ENCODE measurements at places on chromosomes 12 and 14.

DNA sequence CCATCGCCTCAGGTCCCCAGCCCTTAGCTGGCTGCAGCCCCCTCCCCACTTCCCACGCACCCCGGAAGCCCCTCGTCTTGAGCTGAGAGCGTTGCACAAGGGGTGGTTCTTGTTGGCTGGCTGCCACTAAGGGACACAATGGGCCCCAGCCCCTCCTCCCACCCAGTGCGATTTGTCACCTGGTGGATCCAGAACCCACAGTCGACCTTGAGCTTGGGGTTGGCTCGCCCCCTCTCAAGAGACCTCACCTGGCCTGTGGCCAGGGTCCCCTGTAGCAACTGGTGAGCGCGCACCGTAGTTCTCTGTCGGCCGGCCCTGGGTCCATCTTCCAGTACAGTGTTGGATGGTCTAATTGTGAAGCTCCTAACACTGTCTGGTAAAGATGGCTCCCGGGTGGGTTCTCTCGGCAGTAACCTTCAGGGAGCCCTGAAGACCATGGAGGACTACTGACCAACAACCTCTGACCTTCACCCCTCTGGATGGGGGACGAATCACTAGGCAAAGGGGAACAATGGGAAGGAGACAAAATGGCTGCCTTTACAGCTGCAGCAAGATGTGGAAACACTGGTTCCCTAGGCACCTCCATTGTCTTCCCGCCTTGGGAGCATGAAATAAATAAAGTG is 6.6 kb downstream of the PHB2 start:
- no peak for DNase-seq

DNA sequence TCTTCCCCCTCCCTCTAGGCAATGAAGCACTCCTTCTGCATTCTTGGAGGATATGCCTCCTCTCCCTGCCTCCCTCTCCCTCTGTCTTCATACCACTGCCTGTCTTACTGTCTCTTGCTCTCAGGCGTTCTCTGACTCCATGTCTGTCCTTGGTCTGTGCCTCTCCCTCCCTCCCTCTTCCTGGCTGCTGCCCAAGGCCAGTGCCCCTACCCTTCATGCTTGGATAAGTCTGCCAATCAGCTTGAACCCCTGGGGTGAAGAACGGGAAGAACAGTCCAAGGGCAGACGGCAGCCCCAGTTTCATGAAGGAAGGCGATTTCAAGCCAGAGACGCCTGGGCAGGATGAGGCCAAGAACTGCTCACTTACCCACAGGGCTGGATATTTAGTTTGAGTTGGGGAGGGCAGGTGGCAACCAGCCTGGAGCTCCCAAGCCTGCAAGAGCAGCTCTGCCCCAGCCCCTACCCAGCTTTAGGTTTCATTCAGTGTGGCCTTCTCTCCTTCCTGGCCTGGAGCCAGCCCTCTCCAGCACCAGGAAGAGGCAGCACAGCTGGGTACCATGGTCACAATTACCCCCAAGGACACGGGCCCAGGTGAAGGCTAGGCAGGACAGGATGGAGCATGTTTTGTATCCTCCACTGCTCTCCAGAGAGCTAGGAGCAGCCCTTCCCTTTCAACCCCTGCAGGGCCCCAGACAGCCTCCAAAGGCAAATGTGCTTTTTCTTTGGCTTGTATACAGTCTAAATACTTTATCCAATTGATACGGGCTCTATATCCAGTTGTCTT is 35.8 kb upstream of the LTBP2 start:
- no peak for DNase-seq

- DNase-seq: no peak
Measured at GRCh38 chr12:31026202-31026601, 47.5 kb upstream of the DDX11 start.

GRCh38 chr12:126734710-126735109 is 1532.3 kb upstream of the TMEM132C start:
- DNase-seq: no peak

DNA sequence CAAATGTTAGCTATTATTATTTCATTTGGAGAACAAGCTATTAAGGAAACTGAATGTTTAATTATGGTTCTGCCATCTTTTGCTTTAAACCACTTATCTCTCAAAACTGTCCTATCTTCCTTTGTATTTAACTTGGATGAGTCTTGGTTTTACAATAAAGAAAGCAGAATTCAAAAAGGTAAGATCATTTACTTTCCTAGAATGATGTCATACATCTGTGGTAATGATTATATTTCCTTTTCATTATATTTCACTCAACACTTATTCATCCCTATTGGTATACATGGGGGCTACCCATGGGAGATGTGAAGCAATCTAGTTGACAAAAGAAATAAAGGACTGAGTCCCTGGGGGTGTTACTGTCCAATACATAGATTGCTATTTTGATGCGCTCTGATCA is 456.7 kb downstream of the ZFP36L1 start:
- no peak for DNase-seq

DNA sequence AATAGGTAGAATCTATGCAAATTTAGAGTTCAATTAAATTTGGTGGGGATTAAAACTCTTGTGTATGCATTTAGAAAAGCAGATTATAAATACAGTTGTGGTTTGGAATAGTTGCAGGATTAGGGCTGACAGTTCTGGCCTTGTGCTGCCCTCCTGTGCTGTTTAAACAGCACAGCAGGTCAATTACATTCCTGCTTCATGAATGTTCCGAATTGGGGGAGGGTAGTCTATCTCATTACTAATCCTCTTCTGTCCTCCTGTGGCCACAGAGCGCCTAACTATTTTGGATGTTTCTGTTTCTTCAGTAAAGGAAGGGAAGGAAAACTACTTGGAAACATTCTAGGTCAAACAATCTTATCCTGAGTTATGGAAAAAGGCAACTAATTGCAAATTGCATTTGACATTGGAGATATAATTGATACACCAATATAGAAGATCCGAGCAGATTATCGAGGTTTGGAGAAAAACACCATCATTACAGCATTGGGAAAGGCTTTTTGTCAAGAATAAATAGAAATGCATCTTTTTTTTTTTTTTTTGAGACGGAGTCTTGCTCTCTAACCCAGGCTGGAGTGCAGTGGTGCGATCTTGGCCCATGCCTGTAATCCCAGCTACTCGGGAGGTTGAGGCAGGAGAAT is 8.7 kb upstream of the GPR19 start:
- DNase-seq: no peak

DNA sequence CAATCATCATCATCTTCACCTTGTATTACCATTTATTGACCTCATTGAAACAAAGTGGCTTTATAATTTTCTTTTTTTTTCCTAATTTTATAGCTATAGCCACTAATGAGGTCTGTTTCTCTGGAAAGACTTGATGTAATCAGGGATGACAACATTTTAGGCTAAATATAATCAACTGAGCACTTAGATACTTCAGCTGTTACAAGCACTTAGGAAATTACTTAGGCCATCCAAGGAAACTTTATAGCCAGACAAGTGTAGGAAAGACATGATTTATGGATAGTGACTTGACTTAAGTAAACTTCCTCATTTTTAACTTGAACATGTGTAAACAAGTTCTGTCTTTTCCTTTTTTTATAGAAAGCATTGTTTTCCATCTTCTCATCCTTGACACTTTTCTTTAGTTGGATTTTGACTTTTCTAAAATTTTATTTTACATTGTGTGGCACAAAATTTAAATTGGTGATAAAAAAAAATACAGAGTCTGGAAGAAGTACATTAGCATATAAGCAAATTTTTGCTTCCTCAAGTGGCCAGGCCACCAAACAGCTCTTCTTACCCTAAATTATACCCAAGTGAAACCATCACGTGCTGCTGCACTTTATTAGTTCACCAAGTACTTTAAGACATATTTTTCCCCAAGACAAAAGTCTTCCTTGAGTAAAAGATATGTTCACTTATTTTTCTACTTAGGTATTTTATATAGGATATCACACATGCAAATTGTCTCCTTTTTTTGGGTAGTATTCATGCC is 15.1 kb downstream of the CPNE8 start:
- DNase-seq: no peak

- no peak for DNase-seq
Measured at GRCh38 chr12:71295953-71296352, 138.2 kb upstream of the TSPAN8 start.

DNA sequence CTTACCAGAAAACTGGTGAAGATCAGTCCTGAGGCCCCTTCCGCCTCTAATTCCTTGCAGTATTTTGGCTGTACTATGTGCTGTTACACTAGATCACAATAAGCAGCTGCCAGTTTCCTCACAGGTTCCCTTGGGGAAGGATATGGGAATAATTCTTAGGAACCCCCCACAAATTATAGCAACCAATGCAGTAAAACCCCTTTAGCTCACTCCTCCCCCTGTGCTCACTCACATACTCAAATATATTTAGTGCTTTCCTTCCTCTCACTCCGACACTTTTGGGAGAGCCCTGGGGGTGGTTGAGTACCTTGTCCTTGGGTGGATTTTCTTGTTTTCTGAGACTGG is 162.7 kb downstream of the ETV6 start:
- no peak for DNase-seq

GRCh38 chr14:104585966-104586697 is 6.6 kb downstream of the C14orf180 start:
- no peak for DNase-seq

DNA sequence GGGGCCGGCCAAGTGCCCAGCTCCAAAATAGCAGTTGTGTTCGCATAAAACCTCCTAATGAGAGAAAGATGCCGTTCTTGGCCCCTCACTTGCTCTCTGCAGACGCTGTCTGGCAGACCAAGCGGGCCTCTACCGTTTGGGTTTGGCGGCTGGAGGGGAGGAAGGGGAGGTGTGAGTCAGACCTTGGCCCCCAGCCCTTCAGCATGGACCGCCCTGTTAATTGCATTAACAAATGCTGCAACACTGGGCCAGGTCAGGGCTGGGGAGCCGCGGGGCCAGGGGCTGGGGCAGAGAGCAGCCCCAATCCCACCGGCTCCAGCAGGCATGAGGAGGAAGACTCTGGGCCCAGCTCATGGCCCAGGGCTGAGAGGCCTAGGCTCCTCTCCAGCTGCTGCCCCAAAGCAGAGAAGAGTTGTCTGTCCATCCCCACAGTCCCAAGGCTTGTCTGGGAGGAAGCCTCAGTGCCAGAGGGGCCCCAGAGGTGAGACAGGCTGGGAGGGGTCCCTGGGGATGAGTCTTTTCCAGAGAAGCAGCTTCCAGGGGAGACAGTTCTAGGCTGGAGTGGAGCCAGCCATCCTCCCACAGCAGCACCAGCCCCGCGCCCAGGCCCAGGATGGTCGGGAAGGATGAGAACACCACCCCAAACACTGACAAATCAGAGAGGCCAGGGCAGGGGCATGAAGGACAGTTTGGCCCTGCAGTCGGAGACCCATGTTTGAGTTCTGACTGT is 16.9 kb downstream of the LTBP2 start:
- no peak for DNase-seq

- DNase-seq: no peak
Measured at GRCh38 chr14:99401211-99401610, 79.4 kb downstream of the SETD3 start.

- no peak for DNase-seq
Measured at GRCh38 chr12:131217024-131217586, 263.4 kb downstream of the ADGRD1 start.

GRCh38 chr14:86999036-86999435 is 993.9 kb downstream of the GALC start:
- DNase-seq: no peak

DNA sequence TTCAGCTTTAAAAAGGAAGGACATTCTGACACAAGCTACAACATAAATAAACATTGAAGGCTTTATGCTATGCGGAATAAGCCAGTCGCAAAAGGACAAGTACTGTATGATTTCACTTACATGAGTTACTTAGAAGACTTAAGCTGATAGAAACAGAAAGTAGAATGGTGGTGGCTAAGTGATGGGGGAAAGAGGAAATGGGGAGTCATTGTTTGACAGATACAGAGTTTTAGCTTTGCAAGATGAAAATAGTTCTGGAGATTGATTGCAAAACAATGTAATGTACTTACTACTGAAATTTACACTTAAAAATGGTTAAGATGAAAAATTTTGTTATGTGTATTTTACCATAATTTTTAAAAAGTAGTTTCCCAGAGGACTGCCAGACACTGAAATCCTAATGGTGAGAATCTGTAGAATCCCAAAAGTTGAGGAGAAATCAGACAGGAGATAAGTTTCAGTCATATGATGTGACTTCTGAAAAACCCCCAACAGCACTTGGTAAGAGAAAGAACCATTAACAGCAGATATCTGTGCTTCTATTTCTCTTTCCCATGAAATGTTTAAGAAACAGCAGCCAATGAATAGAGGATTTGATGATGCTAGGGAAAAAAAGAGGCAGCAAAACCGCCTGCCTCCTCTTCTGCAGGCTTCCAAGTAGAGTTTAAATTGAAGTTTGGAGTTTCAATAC is 16.6 kb upstream of the CLEC2A start:
- DNase-seq: no peak

DNA sequence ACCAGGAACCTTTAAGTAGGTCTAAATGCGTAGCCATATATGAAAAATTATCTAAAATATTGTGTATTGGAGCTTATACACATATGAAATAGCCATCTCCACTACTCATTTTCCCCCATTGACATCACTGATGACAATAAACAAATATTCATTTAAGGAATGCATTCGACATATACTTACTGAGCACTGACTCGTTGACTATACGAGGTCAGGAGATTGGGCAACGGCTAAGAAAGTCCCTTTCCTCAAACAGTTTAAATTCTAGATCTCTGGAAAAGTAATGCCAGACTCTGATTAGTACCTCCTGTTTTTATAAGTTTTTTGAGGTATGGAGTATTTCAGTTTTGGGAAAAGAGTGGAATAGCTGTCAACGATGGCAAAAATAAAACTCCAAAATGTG is 139.4 kb upstream of the DIO2 start:
- DNase-seq: no peak

DNA sequence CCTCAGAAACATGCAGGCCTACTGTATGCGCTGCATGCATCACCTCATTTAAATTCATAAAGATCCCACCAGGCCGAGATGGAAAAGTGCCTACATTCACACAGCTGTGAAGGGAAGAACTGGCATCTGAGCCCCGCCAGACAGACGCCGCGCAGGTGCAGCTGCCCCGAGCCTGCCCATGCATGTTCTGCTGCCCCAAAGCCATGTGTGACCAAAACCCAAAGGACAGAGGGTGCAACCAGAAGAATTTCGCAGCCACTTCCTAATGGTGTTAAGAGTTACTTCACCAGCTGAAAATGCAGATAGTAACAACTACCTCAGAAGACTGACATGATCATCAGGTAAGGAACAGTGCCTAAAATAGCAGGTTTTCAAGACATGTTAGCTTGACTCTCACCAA is 13.5 kb upstream of the KRT8 start:
- no peak for DNase-seq

DNA sequence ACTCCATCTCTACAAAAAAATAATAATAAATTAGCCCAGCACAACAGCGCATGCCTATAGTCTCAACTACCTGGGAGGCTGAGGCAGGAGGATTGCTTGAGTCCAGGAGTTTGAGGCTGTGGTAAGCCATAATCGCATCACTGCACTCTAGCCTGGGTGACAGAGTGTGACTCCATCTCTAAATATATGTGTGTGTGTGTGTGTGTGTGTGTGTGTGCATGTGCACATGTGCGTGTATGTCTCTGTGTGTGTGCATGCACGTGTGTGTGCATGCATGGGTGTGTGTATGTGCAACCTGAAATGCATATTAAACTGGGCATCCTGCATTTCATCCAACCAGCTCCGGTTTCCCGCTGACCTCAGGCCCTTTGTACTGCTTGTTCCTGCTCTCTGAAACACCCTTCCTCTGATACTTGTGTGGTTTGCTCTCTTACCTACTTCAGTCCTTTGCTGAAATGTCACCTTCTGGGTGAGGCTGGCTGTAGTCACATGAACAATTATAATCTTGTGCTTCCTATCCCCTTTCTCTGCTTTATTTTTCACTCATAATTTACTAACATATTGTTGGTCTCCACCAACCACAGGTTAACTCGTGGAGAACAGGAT is 46.9 kb downstream of the PHLDA1 start:
- no peak for DNase-seq

GRCh38 chr12:32918890-32919801 is 22.6 kb upstream of the PKP2 start:
- DNase-seq: no peak
